Adrenal gland (tissue), 19 donors: ENCODE measurements at places on chromosomes 12 and 14. TPM values are rescaled to one million over a fixed set of nuclear protein-coding genes. Genes with fewer than 3 reads are reported as not detected.

The CKB gene
- 188 TPM for total RNA-seq

The HOXC9 gene
- total RNA-seq, result 1.7 TPM

The NEMP1 gene
- 5.8 TPM for total RNA-seq

The TAS2R43 gene
- total RNA-seq, result 1.1 TPM

The EFCAB11 gene
- 8.8 TPM for total RNA-seq

The NR2C1 gene
- 41.3 TPM for total RNA-seq

The SMCO2 gene
- total RNA-seq, result not detected

The USP44 gene
- total RNA-seq, result 1.5 TPM

The CCDC60 gene
- total RNA-seq, result not detected

The PROX2 gene
- not detected for total RNA-seq

The TC2N gene
- 4.7 TPM for total RNA-seq

The CACNA2D4 gene
- total RNA-seq, result 9.1 TPM

GRCh38 chr12:106632797-106633450 lies 50.1 kb downstream of the RFX4 start:
- H3K36me3 ChIP-seq, result no peaks in the 10 kb centered on the region
- H3K4me3 ChIP-seq, result no peak overlapping the region
- no peaks in the 10 kb centered on the region for H3K4me1 ChIP-seq

- no peaks in the 10 kb centered on the region for H3K36me3 ChIP-seq
- no peak overlapping the region for H3K4me3 ChIP-seq
- H3K4me1 ChIP-seq, result peaks cover 64% of the 10 kb centered on the region
- no peak for DNase-seq
- H3K27ac ChIP-seq, result no peak overlapping the region
- H3K27me3 ChIP-seq, result no peaks in the 10 kb centered on the region
Observed at GRCh38 chr14:69632164-69632563, 20.8 kb downstream of the SUSD6 start.

GRCh38 chr14:75453817-75454434 lies 26.1 kb downstream of the JDP2 start:
- DNase-seq, result no peak
- no peaks in the 10 kb centered on the region for H3K27me3 ChIP-seq
- peaks cover 54% of the 10 kb centered on the region for H3K4me1 ChIP-seq
- H3K4me3 ChIP-seq, result no peak overlapping the region

DNA sequence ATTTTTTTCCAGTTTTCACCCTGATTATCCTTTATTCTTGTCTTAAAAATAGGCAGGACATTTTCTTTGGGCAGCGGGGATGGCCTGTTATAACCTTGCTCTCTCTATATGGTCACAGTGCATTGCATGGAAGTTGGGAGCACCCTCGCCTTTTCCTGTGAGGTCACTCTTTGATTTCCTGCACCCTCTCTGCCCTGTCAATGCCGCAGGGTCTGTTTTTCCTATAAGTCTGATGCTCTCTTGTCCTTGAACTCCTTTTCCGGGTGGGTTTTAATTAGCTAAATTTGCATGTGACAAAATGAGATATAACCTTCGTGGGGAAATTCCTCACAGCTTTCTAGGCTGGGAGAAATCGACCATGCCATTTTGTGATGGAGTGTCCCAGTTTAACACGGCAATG lies 194.3 kb downstream of the CACNA1C start:
- no peaks in the 10 kb centered on the region for H3K36me3 ChIP-seq
- no peak for DNase-seq
- H3K27me3 ChIP-seq, result no peaks in the 10 kb centered on the region

- no peaks in the 10 kb centered on the region for H3K4me1 ChIP-seq
- no peak overlapping the region for H3K27ac ChIP-seq
- no peak for DNase-seq
Observed at GRCh38 chr14:22418631-22419030, 170.4 kb downstream of the DAD1 start.

GRCh38 chr12:55718624-55719275 lies 1.4 kb upstream of the RDH5 start:
- peak overlapping the region; percentile 94 for H3K27ac ChIP-seq
- H3K4me3 ChIP-seq, result no peak overlapping the region
- H3K4me1 ChIP-seq, result peaks cover 13% of the 10 kb centered on the region
- no peak for DNase-seq
- H3K36me3 ChIP-seq, result peaks cover 15% of the 10 kb centered on the region

GRCh38 chr12:62575036-62575435 lies 108.4 kb downstream of the MON2 start:
- no peaks in the 10 kb centered on the region for H3K36me3 ChIP-seq
- H3K27me3 ChIP-seq, result no peaks in the 10 kb centered on the region
- no peak for DNase-seq
- H3K4me3 ChIP-seq, result no peak overlapping the region

DNA sequence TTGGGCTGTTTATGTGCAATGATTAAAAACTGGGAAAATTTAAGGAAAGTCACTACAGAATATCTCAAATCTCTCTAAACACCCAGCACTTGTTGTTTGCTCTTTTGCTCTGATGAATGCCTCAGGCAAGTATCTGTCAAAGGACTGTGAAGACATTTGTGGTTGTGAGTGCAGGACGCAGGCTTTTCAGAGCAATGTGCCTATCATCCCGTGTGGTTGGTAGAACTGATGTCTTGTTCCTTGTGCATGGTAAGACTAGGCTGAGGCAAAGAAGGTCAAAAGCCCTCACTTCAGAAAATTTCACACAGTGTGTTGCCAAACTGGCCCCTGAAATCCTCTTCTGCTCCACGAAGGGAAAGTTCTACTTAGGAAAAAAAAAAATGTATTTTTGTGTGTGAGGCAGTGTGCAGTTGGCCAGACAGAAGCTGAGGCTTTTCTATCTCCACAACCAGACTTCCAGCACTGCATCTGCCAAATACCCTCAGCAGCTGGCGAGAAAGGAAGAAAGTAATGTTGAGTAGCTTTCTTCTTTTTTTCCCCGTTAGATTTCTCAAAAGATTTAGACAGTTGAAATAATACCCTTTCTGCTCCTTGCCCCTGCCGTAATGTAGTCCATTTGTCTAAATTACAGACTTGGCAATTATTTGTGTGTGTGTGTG lies 1103.1 kb downstream of the VRK1 start:
- H3K4me3 ChIP-seq, result no peak overlapping the region
- H3K27ac ChIP-seq, result no peak overlapping the region
- no peaks in the 10 kb centered on the region for H3K27me3 ChIP-seq
- DNase-seq, result no peak

DNA sequence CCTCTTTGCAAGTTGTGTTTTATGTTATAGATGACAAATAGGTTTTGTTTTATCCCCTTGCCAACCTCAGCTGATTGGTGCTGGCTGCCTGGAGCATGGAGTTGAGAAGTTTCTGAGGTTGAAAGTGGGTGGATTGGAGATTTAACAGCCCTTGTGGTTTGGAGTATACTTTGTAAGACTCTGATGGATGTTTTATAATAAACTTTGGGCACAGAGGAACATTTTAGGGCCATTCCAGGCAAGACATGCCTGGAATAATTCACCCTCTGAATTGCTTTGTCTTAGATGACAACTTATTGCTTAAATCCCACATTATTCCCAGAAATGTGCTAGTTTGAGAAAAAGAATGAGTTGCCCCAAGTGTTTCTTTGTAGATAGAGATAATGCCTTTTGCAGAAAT lies 158.9 kb downstream of the SLC5A8 start:
- no peak for DNase-seq
- no peaks in the 10 kb centered on the region for H3K27me3 ChIP-seq
- H3K4me3 ChIP-seq, result no peak overlapping the region
- peaks cover 8% of the 10 kb centered on the region for H3K4me1 ChIP-seq

DNA sequence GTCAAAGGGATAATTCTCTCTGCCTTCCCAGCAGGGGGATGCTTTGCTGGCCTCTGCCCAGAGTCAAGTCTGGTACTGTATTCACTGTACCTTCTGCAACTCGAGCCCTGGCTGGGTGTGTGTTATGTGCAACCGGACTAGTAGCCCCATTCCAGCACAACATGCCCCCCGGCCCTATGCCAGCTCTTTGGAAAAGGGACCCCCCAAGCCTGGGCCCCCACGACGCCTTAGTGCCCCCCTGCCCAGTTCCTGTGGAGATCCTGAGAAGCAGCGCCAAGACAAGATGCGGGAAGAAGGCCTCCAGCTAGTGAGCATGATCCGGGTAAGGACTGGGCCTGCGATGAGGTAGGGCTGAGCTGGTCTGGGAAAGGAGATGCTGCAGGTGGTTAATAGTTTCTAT lies 3.3 kb downstream of the RNF31 start:
- peaks cover 21% of the 10 kb centered on the region for H3K4me1 ChIP-seq
- H3K27me3 ChIP-seq, result no peaks in the 10 kb centered on the region
- no peak overlapping the region for H3K27ac ChIP-seq
- no peak overlapping the region for H3K4me3 ChIP-seq

DNA sequence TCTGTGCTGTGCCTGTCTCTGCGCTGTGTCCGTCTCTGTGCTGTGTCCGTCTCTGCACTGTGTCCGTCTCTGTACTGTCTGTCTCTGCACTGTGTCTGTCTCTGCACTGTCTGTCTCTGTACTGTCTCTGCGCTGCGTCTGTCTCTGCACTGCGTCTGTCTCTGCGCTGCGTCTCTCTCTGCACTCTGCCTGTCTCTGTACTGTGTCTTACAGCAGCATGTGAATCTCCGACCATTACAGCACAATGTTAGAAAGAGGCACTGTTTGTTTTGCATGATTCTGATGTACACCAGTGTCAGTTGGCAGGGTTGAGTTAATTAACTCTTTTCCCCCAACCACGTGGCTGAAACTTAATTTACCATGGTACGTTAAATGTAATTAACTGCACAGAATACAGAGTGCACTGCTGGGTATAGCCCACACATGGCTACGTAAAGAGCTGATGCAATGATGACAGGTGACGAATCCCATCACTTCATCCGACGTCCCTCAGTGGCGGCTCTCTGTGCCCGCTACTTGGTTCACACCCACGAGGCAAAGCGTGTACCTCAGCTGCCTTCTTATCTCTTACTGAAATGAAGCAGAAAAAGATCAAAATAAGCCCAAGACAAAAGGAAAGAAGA lies 127.7 kb upstream of the SFSWAP start:
- H3K4me3 ChIP-seq, result no peak overlapping the region
- no peak for DNase-seq
- peaks cover 6% of the 10 kb centered on the region for H3K27me3 ChIP-seq
- no peaks in the 10 kb centered on the region for H3K4me1 ChIP-seq
- H3K27ac ChIP-seq, result no peak overlapping the region

GRCh38 chr12:3129301-3130056 lies 52.3 kb downstream of the TSPAN9 start:
- H3K27me3 ChIP-seq, result no peaks in the 10 kb centered on the region
- DNase-seq, result no peak
- no peaks in the 10 kb centered on the region for H3K36me3 ChIP-seq
- H3K27ac ChIP-seq, result no peak overlapping the region
- no peak overlapping the region for H3K4me3 ChIP-seq

- no peaks in the 10 kb centered on the region for H3K27me3 ChIP-seq
- H3K36me3 ChIP-seq, result no peaks in the 10 kb centered on the region
- DNase-seq, result no peak
- peaks cover 4% of the 10 kb centered on the region for H3K4me1 ChIP-seq
- H3K27ac ChIP-seq, result no peak overlapping the region
- no peak overlapping the region for H3K4me3 ChIP-seq
Observed at GRCh38 chr14:60276347-60276746, 27.3 kb downstream of the PPM1A start.

DNA sequence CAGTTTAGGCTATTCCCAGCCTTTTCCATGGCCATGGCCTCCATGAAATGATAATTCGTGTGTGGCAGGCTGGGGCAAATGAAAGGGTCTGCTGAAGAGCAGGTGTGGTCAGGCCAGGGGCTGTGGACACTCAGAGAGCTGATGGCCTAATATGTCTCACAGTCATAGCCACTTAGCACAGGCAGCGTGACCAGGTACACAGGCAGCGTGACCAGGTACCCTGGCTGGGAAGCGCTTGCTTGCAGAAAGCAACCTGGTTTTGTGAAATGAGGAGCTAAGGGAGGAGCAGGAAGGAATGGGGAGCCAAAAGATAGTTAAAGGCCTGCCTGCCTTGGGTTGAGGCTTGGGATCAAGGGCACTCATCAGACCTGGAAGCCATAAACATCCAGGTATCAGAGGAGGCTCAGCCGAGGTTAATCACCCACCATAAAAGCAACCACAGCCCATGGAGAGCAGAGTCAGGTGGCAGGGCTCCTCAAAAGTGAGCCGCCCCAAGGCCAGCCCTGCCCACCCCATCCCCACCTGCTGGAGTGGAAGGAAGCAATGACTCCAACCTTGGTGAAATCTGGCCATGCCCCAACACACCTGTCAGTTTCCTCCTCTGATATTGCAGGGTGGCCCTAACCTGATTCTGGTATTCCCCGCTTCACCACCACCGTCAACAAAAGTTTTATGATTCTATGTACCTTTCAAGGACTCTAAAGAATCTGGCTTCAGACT lies 8.0 kb upstream of the KRT8 start:
- peaks cover 5% of the 10 kb centered on the region for H3K4me1 ChIP-seq
- no peaks in the 10 kb centered on the region for H3K36me3 ChIP-seq
- DNase-seq, result no peak
- no peaks in the 10 kb centered on the region for H3K27me3 ChIP-seq
- no peak overlapping the region for H3K4me3 ChIP-seq

GRCh38 chr12:62285284-62285683 lies 25.1 kb downstream of the USP15 start:
- H3K4me1 ChIP-seq, result peaks cover 20% of the 10 kb centered on the region
- H3K27me3 ChIP-seq, result no peaks in the 10 kb centered on the region
- H3K36me3 ChIP-seq, result no peaks in the 10 kb centered on the region
- H3K27ac ChIP-seq, result no peak overlapping the region
- no peak overlapping the region for H3K4me3 ChIP-seq

DNA sequence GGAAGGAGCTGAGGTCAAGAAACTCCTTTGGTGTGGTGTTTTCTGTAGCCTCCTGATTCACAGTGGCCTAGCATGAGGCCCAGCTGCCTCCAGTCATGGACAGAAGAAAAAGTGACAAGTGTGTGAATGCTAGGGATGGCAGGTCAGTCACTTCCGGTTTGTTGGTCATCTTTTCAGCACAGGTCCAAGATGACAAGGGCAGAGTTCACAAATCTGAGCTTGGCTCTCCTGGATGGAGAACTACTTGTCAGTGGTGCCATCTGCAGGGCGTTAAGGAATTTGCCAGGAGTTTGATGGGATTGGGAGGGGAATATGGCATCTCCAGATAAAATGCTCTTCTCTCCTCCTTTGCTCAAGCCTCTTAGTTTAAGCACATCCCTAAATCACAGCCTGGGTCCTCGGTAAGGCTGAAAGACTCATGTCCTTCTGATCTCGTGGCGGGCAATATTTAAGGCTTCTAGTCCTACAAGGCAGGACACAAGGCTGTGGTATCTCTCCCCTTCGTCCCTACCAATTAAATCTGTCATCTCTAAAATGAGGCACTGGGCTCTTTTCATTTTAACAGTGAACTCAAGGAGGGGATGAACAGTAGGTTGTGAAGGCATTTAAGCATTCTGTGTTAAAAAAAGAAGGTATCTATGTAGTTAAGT lies 10.0 kb downstream of the TUBA1B start:
- no peak overlapping the region for H3K27ac ChIP-seq
- no peak overlapping the region for H3K4me3 ChIP-seq
- peak; percentile 71 for DNase-seq
- H3K36me3 ChIP-seq, result no peaks in the 10 kb centered on the region
- no peaks in the 10 kb centered on the region for H3K27me3 ChIP-seq
- H3K4me1 ChIP-seq, result peaks cover 4% of the 10 kb centered on the region

GRCh38 chr12:89314060-89314761 lies 38.1 kb downstream of the DUSP6 start:
- no peak overlapping the region for H3K27ac ChIP-seq
- H3K27me3 ChIP-seq, result no peaks in the 10 kb centered on the region
- no peak for DNase-seq
- H3K4me1 ChIP-seq, result no peaks in the 10 kb centered on the region
- no peak overlapping the region for H3K4me3 ChIP-seq
